ENCODE measurements at places on chromosomes 4 and X. TPM values are rescaled to one million over a fixed set of nuclear protein-coding genes. Genes with fewer than 3 reads are reported as not detected.

DNA sequence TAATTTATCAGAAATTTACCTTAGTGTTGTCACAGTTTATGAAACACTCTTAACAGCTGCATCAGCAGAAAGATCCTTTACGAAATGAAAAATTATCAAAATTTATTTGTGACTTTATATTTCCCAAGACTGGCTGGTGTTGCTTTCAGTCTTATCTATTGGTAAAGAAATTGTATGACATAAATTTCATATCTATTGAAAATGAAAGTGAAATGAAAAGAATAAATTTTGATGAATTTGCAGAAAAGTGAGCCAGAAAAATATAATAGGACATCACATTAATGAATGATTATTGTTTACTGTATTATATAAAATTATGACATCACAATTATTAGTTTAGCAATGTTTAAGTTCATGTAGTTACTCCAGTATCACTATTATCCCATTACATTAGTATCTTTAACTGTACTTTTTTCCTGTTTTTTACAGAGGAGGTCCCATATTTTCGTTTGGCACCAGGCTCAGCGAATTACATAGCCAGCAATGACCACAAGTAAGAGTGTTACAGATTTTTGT, 13.2 kb upstream of the TMEM165 start:
- no peak overlapping the region for H3K27ac ChIP-seq
- no peaks in the 10 kb centered on the region for H3K4me1 ChIP-seq
- no peaks in the 10 kb centered on the region for H3K27me3 ChIP-seq
- no peaks in the 10 kb centered on the region for H3K36me3 ChIP-seq
- no peak for DNase-seq

- peaks cover 27% of the 10 kb centered on the region for H3K27me3 ChIP-seq
- no peak overlapping the region for H3K27ac ChIP-seq
- no peaks in the 10 kb centered on the region for H3K36me3 ChIP-seq
- no peak for DNase-seq
- H3K4me1 ChIP-seq, result no peaks in the 10 kb centered on the region
Observed at GRCh38 chr4:2058264-2059045, 672 bp upstream of the NAT8L start.

DNA sequence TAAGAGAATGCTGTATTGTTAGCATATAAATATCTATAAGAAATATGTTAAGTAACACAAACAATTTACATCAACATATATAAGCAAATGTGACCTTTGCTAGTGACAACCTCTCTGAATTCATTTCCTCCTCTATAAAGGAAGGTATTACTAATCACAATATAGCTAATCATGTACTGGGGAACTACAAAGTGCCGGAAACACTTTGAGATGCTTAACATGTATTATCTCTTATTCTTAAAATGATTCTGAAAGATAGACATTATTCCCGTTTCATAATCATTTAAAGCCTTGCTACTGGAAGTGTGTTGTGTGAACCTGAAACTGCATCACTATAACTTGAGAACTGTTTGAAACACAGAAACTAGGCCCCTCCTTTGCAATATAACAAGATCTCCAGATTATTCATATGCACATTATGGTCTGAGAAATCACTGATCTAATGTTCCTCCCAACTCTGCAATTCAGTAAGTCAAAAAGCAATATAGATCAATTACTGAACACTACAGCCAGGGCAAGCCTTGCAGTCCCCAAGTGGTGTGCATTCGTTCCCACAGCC, 54.0 kb downstream of the KLHL8 start:
- no peaks in the 10 kb centered on the region for H3K4me1 ChIP-seq
- DNase-seq, result no peak
- H3K4me3 ChIP-seq, result no peak overlapping the region
- H3K36me3 ChIP-seq, result no peaks in the 10 kb centered on the region
- H3K27ac ChIP-seq, result no peak overlapping the region

DNA sequence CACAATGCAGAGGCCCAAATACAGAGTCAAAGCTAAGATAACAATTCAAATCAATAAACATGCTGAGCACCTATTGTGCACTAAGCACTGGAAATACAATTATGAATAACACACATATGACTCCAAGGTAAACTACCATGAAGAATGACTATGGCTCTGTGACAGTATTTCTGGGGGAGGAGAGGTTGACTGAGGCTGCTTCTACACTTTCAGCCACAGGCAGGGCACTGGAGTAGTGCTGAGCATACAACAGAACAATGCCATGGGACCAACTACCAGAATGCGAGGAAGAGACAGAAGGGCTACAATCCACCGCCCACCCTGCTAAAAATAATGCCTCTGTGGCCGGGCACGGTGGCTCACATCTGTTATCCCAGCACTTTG, 13.7 kb downstream of the TEC start:
- no peak for DNase-seq
- no peak overlapping the region for H3K4me3 ChIP-seq
- no peaks in the 10 kb centered on the region for H3K36me3 ChIP-seq
- no peak overlapping the region for H3K27ac ChIP-seq
- H3K4me1 ChIP-seq, result no peaks in the 10 kb centered on the region

DNA sequence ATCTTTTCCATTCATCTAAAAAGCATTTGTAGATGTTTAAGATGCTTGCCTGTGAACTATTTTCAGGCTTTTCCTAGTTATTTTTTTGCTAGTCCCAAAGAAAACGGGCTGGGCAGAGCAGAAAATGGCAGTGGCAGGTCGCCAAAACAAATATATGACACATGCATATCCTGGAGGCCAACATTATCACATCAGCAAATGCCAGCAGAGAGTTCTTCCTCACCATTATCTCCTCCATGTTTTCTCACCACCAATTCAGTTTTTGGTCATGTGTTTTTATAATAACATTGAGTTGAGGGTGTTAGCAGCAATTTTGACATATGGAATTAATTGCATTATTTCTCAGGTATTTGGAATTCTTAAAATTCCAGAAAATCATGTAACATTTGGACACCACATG, 97.9 kb upstream of the EOLA2 start:
- H3K4me1 ChIP-seq, result peaks cover 41% of the 10 kb centered on the region
- H3K27ac ChIP-seq, result peak overlapping the region; percentile 48
- H3K36me3 ChIP-seq, result no peaks in the 10 kb centered on the region
- no peak overlapping the region for H3K4me3 ChIP-seq
- no peaks in the 10 kb centered on the region for H3K27me3 ChIP-seq

DNA sequence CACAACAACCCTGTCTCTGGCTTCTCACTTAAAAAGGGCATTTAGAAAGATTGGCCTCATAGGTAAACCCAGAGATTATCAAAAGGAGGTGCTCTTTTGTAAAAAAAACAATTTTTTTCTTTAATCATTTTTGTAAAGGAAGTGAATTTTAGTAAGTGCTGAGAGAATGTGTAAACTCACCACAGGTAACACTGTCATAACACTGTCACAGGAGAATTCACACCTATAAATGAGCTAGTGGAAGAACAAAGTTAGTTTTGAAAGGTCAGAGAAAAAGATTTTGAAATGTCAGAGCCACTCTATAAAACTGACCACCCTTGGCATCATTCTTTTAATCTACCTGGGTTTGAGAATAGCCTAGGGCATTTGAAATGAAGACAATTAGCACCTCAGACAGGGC, 3.3 kb upstream of the SH2D1A start:
- H3K36me3 ChIP-seq, result no peaks in the 10 kb centered on the region
- no peaks in the 10 kb centered on the region for H3K4me1 ChIP-seq
- no peak for DNase-seq
- no peak overlapping the region for H3K4me3 ChIP-seq
- no peak overlapping the region for H3K27ac ChIP-seq

GRCh38 chrX:94830717-94831116, 1156.7 kb downstream of the FAM133A start:
- no peaks in the 10 kb centered on the region for H3K4me1 ChIP-seq
- H3K27ac ChIP-seq, result no peak overlapping the region
- DNase-seq, result no peak
- H3K27me3 ChIP-seq, result no peaks in the 10 kb centered on the region
- no peak overlapping the region for H3K4me3 ChIP-seq

DNA sequence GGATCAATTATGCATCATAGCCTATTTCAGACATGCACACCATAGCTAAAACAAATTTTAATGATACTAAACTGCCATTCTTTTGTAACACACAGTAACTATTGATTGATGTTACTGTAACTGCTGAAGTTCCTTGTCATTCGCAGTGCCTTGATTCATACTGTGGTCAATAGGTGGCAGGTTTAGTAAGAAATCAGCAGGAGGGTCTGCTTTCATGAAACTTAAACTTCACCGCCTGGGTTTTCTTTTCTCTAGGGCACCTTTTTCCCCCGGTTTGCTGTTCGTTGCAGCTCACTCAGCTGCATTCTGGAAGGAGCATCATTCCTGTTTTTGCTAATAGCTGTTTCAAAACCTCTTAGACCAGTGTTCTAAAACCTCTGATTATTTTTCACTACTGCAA, 88.1 kb downstream of the RPA4 start:
- H3K36me3 ChIP-seq, result no peaks in the 10 kb centered on the region
- H3K4me1 ChIP-seq, result no peaks in the 10 kb centered on the region
- H3K4me3 ChIP-seq, result no peak overlapping the region
- no peak for DNase-seq
- H3K27me3 ChIP-seq, result no peaks in the 10 kb centered on the region

DNA sequence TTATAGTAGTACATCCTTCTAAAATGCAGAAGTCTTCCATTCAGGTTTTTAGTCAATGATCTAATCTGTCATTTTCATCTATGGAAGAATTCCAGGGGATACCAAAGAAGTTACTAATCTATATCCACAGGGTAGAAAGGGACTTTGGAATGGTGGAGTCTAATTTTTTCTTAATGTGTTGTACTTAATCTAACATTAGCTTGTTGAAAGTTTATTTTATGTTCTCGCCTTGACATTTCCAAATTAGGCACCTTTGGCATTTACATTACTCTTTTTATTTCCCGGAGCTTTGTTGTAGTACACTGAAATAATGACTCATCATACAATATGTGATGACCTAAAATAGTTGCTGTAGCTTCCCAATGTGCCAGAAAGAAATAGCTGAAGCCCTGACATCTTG, 91.5 kb downstream of the HTR2C start:
- no peak overlapping the region for H3K27ac ChIP-seq
- H3K36me3 ChIP-seq, result no peaks in the 10 kb centered on the region
- no peaks in the 10 kb centered on the region for H3K4me1 ChIP-seq

DNA sequence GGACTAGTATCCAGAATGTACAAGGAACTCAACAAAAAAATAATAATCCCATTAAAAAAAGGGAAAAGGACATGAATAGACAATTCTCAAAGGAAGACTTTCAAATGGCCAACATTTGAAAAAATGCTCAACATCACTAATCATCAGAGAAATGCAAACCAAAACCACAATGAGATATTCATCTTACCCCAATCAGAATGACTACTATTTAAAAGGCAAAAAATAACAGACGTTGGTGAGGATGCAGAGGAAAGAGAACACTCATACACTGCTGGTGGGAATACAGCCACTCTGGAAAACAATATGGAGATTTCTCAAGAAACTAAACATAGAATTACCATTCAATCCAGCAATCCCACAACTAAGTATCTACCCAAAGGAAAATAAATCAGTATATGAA, 133.1 kb downstream of the KDR start:
- no peak overlapping the region for H3K27ac ChIP-seq
- no peak for DNase-seq
- H3K4me1 ChIP-seq, result no peaks in the 10 kb centered on the region
- H3K36me3 ChIP-seq, result no peaks in the 10 kb centered on the region
- H3K27me3 ChIP-seq, result no peaks in the 10 kb centered on the region

- no peak for DNase-seq
- H3K36me3 ChIP-seq, result peaks cover 8% of the 10 kb centered on the region
- no peak overlapping the region for H3K4me3 ChIP-seq
- H3K27ac ChIP-seq, result no peak overlapping the region
- no peaks in the 10 kb centered on the region for H3K27me3 ChIP-seq
Observed at GRCh38 chr4:55077577-55077976, 47.8 kb downstream of the KDR start.

DNA sequence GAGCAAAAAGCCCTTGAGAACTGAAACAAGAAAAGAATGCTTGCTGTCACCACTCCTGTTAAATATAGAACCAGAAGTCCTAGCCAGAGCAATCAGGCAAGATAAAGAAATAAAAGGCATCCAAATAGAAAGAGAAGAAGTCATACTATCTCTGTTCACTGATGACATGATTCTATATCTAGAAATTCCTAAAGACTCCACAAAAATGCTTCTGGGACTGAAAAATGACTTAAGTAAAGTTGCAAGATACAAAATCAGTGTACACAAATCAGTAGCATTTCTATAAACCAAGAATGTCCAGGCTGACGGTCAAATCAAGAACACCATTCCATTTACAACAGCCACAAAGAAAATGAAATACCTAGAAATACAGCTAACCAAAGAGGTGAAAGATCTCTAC, 552.7 kb upstream of the SLIT2 start:
- no peak overlapping the region for H3K27ac ChIP-seq
- H3K27me3 ChIP-seq, result no peaks in the 10 kb centered on the region
- H3K4me3 ChIP-seq, result no peak overlapping the region
- H3K4me1 ChIP-seq, result no peaks in the 10 kb centered on the region

GRCh38 chr4:170259631-170260153, 169.9 kb upstream of the AADAT start:
- H3K4me1 ChIP-seq, result no peaks in the 10 kb centered on the region
- peak; percentile 34 for DNase-seq
- no peaks in the 10 kb centered on the region for H3K36me3 ChIP-seq
- H3K27me3 ChIP-seq, result no peaks in the 10 kb centered on the region
- H3K4me3 ChIP-seq, result no peak overlapping the region

- no peak overlapping the region for H3K27ac ChIP-seq
- no peak for DNase-seq
- no peaks in the 10 kb centered on the region for H3K36me3 ChIP-seq
- H3K27me3 ChIP-seq, result no peaks in the 10 kb centered on the region
- no peaks in the 10 kb centered on the region for H3K4me1 ChIP-seq
Observed at GRCh38 chr4:113553082-113553481, 208.5 kb downstream of the CAMK2D start.

- no peak overlapping the region for H3K4me3 ChIP-seq
- H3K36me3 ChIP-seq, result peaks cover under 1% of the 10 kb centered on the region
- no peak overlapping the region for H3K27ac ChIP-seq
- no peak for DNase-seq
Observed at GRCh38 chr4:143443728-143444127, 69.8 kb upstream of the SMARCA5 start.

DNA sequence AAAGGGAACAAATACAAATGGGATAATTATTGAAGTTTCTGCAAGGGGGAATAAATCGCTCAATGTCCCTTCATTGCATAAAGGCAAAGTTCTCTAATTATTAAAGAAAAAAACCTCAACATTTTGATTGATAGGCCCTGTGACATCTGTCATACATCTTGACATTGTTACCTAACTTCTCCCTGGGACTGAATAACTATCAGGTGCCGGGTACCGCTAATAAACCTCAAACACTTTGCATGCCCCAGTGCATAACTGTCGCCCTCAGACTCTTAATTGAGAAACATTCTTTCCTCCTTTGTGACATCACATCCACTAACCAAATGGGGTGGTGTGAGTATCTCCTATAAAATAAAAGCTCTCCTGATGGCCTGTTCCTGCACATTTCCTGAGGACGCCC, at the start of gene ADAM29:
Gene ADAM29, plus strand, starts transcription at position 301 of the 400 bp plus-strand sequence. CDS start 57,168 bp downstream, outside the sequence.
- H3K4me1 ChIP-seq, result no peaks in the 10 kb centered on the region
- H3K27ac ChIP-seq, result no peak within 1 kb of the TSS
- H3K27me3 ChIP-seq, result no peaks in the 10 kb centered on the region
- H3K4me3 ChIP-seq, result no peak within 1 kb of the TSS
- no peaks in the 10 kb centered on the region for H3K36me3 ChIP-seq

GRCh38 chrX:2676794-2677675, 14.1 kb upstream of the CD99 start:
- no peak overlapping the region for H3K27ac ChIP-seq
- H3K4me1 ChIP-seq, result peaks cover 10% of the 10 kb centered on the region
- no peak for DNase-seq
- H3K36me3 ChIP-seq, result no peaks in the 10 kb centered on the region
- no peaks in the 10 kb centered on the region for H3K27me3 ChIP-seq
- H3K4me3 ChIP-seq, result no peak overlapping the region

The PHEX gene
- 0.44 TPM for total RNA-seq

The OSTC gene
- total RNA-seq, result 209 TPM

The TCP11X2 gene
- not detected for total RNA-seq

The AIFM1 gene
- 29.7 TPM for total RNA-seq

The TMEM271 gene
- not detected for total RNA-seq
